ENCODE measurements at places on chromosomes 12 and 14.

GRCh38 chr12:111185206-111185888, 183.5 kb downstream of the PHETA1 start:
- DNase-seq, result no peak

DNA sequence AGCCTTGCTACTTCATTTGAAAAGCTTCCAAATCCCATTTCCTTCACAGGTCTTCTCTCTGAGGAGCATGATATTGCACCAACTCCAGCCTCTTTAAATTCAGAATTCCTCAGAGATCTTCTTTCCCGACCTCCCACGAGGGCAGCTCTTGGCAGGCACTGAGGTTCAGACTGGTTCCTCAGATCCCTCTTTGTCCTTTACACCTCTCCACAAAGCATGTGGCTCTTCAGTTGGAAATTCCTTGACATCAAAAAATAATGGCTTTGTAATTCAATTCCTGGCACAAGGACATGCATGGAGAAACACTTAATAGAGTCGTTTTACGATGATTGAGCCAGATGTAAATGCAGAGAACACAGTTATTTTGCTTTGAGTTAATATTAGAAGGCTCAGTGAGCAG, 63.2 kb upstream of the TMX1 start:
- DNase-seq, result no peak

DNA sequence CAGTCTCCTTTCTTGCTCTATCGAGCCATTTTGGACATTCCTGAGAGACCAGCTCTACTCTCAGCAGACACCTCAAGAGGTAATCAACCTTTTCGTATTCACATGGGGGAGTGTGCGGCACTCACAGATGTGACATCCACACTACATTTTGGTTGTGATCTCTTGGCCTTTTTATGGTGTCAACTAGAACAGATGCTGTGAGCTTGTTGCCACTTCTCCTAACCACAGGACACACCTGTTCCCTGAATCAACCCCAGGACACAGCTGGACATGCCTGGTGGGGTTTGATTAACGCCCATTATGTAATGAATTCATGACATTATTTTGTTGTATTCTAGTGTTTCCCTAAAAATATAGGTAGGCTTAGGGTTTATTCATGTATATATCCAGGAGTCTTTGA, 1143.6 kb downstream of the TMEM121 start:
- no peak for DNase-seq

DNA sequence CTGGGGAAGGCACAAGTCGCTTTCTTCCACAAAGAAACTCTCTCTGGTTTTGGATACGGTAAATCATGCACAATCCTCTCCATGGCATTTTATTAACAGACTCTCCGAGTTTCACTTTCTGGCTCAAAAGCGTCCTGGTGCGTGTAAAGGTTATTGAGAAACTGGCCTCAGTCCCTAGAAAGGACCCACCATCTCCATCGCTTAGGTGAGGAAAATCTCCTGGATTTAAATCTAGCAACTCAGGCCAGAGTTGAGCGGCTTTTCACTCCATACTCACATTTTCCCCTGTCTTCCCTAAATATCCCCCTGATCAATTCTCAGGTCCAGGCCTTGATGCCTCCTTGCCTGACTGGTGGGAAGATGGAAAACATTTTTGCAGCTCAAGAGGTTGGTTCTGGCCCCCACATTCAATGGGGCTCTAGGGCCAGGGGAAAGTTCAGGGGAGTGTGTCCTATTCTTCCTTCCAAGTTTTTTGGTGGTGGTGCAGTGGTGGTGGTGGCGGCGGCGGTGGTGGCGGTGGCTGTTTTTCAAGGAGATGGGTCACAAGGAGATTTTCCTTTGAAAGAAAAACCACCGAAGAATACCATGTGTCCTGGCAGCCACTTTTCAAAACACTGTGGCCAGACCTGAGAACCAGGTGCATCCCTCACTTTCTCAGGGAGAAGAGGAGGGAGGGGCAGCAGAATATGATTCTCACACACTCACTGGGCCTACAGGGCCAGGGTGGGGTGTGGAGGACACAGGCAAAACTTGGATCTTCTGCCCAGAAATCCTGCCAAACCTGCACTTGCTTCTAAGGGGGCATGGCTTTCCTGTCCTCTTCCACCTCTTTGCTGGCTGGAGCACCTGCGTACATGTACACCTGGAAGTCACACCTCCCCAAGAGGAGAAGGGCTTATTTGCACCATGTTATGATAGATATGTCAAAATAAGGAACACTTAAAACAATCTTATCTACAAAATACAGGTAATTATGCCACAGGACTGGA, 46.7 kb upstream of the PNMA1 start:
- no peak for DNase-seq
